ENCODE measurements at places on chromosomes 1 and 21. TPM values are rescaled to one million over a fixed set of nuclear protein-coding genes. Genes with fewer than 3 reads are reported as not detected.

- no peak for DNase-seq
- no peaks in the 10 kb centered on the region for H3K4me1 ChIP-seq
Observed at GRCh38 chr1:117555806-117556205, 50.0 kb upstream of the TENT5C start.

Gene SHISAL2A
- 6.0 TPM for total RNA-seq

Gene LMX1A
- total RNA-seq: not detected

Gene HCN3
- total RNA-seq: 3.3 TPM

GRCh38 chr1:150619576-150620509, 9.6 kb downstream of the ENSA start:
- H3K36me3 ChIP-seq: peaks cover 53% of the 10 kb centered on the region
- H3K4me1 ChIP-seq: peaks cover 78% of the 10 kb centered on the region
- H3K27me3 ChIP-seq: no peaks in the 10 kb centered on the region
- peak overlapping the region; percentile 15 for H3K4me3 ChIP-seq
- DNase-seq: no peak

DNA sequence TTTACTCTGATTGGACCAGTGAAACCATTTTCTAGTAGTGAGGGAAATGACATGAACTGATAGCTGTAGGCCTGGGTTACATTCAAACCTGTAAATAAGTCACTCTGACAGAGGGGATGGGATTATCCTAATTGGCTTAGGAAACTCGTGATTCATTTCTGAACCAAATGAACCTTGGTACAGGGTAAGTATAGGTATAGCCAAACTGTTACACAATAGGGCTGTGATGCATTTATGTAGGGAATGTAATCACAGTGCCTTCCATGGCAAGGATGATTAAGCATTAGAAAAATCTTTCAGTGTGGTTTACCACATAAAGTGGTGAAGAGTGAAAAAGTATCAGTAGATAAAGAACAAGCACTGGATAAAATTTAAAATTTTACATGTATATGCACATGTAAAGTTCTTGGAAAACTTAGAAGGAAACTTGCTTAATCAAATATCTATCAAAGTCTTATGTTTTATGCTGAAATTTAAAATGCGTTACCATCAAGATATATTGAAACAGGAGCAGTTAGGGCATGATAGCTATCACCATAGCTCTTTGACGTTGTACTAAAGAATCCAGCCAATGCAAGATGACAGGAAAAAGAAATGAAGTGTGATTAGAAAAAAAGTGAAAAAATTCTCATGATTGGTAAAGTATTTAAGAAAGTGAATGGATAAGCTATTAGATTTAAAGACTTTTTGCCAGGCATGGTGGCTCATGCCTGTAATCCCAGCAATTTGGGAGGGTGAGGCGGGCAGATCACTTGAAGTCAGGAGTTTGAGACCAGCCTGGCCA, 63.0 kb downstream of the RABGAP1L start:
- DNase-seq: no peak
- H3K4me3 ChIP-seq: no peak overlapping the region
- H3K4me1 ChIP-seq: peaks cover 11% of the 10 kb centered on the region
- H3K27me3 ChIP-seq: no peaks in the 10 kb centered on the region

DNA sequence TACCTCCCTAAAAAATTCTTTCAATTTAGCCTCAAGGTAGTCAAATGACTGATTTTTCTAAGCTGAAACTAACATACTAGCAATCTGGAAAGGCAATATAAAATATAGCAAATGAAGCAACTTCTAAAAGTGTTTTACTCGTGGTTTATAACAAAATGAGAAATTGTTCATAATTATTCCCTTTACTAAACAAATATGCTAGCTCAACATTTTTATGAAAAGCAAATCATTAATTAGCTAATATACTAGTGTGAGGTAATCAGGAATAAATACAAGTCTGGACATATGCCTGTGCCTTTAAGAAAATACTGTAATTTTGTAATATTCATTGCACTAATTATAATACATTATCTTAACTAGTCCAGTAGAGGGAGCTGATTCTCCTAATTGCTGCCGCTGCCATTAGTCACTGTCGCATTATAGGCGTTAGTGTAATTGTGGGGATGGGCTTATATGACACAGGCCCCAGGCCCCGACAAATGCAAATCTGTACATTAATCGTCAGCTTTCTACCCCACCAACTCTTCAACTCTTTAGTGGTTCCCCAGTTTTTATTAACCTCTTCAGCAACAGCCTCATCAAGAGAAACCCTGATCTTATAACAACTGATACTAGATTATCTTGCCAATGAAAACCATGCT, 160.9 kb downstream of the GABPA start:
- H3K4me3 ChIP-seq: no peak overlapping the region
- no peak for DNase-seq
- H3K27me3 ChIP-seq: no peaks in the 10 kb centered on the region
- H3K4me1 ChIP-seq: peaks cover 7% of the 10 kb centered on the region

GRCh38 chr1:50038237-50038809, 14.6 kb upstream of the AGBL4 start:
- H3K4me3 ChIP-seq: no peak overlapping the region
- DNase-seq: no peak
- no peak overlapping the region for H3K27ac ChIP-seq
- H3K4me1 ChIP-seq: no peaks in the 10 kb centered on the region

DNA sequence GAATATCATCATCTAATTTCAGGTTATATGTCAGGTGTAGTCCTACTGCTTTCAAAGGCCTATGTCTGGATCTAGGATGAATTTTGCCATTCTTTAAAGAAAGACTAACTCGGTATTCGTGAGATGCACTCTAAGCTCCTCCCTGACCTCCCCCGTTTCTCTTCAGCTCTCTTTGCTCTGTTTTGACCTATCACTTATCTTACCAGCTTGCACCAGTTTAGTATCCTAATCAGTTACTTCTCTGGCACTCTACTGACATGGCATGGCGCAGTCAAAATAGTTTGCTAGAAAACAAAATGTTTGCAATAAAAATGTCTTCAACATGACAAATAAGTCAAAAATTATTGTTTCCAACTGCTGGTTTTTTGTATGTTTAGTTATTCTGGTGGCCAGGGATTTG, 8.4 kb upstream of the SLC16A1 start:
- no peaks in the 10 kb centered on the region for H3K27me3 ChIP-seq
- no peak for DNase-seq
- H3K4me3 ChIP-seq: no peak overlapping the region
- H3K36me3 ChIP-seq: peaks cover 48% of the 10 kb centered on the region
- H3K27ac ChIP-seq: peak overlapping the region; percentile 19
- H3K4me1 ChIP-seq: peaks cover 32% of the 10 kb centered on the region

Gene TXNIP
- total RNA-seq: 108 TPM

Gene SPRR2D
- total RNA-seq: not detected

GRCh38 chr21:45533361-45533845, 8.8 kb downstream of the SLC19A1 start:
- no peaks in the 10 kb centered on the region for H3K27me3 ChIP-seq
- no peak overlapping the region for H3K27ac ChIP-seq
- H3K4me1 ChIP-seq: peaks cover 9% of the 10 kb centered on the region
- H3K4me3 ChIP-seq: no peak overlapping the region

Gene NID1
- total RNA-seq: 0.44 TPM

- H3K27me3 ChIP-seq: no peaks in the 10 kb centered on the region
- no peak for DNase-seq
- H3K36me3 ChIP-seq: peaks cover 8% of the 10 kb centered on the region
- H3K4me1 ChIP-seq: peaks cover 34% of the 10 kb centered on the region
- no peak overlapping the region for H3K4me3 ChIP-seq
Observed at GRCh38 chr21:30713766-30714165, 4.8 kb downstream of the KRTAP21-3 start.

DNA sequence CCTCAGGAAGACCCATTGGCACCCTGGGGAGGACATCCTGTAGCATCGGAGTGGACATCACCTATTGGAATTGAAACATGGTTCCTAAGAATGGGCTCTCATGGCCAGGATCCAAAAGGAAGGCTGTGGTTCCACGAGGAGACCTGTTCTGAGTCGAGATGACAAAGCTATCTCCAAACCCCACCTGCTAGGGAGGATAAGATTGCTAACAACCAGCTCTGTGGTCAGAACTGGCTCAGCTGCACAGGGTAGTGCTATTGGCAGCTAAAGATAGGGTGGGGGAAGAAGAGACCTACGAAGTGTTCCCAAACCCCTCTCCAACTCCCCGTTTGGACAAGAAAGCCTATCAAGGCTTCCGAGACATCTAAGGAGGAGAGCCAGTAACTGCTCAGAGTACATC, 17.7 kb upstream of the C8B start:
- H3K27ac ChIP-seq: no peak overlapping the region
- peaks cover 5% of the 10 kb centered on the region for H3K27me3 ChIP-seq
- H3K36me3 ChIP-seq: no peaks in the 10 kb centered on the region
- no peak overlapping the region for H3K4me3 ChIP-seq
- DNase-seq: no peak

DNA sequence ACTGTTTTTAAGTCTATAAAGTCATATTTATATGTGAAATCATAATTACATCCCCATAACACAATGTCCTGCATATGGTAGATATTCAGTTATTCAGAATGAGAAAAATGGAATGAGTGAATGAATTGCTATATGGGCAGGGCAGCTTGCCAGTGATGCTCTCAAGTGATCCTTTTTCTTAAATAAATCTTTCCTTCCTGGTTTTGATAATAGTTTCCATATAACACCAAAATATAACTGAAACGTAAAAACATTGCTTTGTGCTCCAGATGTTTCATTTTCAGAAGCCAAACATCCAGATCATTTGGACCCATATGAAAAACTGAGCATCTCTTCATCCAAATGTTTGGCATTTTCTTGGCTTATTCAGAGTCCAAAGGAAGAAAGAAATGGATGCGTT, 30.2 kb upstream of the RGS8 start:
- peaks cover 3% of the 10 kb centered on the region for H3K36me3 ChIP-seq
- H3K4me3 ChIP-seq: no peak overlapping the region
- H3K27ac ChIP-seq: peak overlapping the region; percentile 67
- peaks cover 66% of the 10 kb centered on the region for H3K4me1 ChIP-seq
- no peaks in the 10 kb centered on the region for H3K27me3 ChIP-seq

DNA sequence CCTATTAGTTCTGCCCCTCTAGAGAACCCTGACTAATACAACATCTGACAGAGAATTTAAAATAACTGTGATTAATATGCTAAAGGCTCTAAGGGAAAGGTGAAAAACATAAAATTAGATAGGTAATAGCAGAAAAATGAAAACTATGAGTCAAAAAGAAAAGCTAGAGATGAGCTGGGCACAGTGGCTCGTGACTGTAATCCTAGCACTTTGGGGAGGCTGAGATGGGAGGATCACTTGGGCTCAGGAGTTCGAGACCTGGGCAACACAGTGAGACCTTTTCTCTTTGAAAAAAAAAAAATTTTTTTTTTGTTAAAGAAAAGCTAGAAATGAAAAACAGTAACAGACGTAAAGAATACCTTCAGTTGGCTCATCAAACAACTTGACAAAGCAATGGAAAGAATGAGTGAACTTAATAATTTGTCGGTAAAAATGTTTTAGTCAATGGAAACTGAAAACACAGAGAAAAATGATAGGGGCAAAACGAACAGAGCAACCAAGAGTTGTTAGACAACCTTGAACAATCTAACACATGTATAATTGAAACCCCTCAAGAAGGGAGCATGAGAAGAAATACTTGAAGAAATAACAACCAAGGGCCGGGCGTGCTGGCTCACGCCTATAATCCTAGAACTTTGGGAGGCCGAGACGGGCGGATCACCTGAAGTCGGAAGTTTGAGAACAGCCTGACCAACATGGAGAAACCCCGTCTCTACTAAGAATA, 132.9 kb upstream of the GFI1 start:
- peaks cover 2% of the 10 kb centered on the region for H3K27me3 ChIP-seq
- no peaks in the 10 kb centered on the region for H3K4me1 ChIP-seq
- DNase-seq: no peak
- no peak overlapping the region for H3K4me3 ChIP-seq
- no peak overlapping the region for H3K27ac ChIP-seq
